NCI-H460 (cell line): ENCODE measurements at places on chromosomes 2 and 18.

DNA sequence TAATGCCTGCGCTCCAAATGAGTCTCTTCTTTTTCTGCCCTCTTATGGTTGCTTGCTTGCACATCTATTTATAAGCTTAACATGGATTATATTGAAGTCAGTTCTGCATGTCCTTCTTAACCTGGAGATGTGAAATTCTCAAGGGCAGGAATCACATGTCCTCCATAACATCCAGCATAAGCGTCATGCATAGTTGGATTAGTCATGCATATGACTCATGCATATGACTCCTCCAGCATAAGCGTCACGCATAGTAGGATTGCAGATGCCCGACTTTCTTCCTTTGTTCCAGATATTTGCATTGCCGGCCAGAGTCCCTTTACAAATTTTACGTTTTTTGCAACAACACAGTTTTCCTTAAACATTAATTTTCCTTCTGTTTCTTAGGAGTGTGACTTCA, 308.6 kb downstream of the TGIF1 start:
- DNase-seq, result peak; percentile 91

DNA sequence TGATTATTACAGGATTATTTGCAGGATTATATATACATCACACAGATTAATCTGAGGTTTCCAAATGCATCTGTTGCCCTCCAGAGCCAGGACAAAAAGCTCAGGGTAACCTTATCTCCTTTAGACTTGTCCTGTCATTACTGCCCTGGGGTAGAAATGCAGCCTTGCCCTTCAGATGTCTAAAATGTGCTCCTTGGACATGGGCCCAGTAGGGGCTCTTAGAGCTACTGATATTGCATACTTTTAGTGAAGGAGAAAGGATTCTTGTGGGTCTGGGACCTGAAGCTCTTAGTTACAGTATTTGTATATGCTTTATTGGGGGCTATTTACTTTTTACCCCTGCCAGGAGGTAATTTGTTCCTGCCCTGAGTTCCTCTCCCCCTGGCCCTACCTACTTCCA, 56.1 kb downstream of the PRKRA start:
- DNase-seq, result no peak

DNA sequence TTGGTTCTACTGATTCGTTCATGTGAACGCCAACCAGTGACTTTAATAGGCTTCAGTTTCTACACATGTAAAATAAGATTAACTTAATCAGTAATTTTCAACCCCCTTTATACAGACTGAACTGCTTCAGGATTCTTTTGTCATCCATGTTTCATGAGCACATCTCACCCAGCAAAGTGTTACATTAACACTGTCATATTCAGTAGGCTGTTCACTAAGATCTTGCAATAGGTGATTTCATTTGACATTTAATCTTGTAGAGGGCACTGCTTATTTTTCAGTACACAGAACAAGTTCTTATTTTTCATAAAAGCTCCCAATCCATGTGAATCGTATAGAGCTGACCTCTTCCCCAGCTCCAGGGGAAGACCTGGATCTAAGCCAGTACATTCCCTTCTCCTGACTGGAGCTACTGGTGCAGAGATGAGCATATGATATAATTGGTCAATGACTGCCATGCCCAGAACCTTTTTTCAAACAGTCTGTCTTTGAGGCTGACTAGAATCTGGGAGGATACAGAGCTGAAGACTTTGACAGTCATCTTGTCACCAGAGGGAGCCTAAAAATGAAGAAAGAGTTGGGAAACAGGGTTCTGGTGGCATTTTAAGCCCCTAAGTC, 72.2 kb upstream of the CHRNA1 start:
- no peak for DNase-seq

DNA sequence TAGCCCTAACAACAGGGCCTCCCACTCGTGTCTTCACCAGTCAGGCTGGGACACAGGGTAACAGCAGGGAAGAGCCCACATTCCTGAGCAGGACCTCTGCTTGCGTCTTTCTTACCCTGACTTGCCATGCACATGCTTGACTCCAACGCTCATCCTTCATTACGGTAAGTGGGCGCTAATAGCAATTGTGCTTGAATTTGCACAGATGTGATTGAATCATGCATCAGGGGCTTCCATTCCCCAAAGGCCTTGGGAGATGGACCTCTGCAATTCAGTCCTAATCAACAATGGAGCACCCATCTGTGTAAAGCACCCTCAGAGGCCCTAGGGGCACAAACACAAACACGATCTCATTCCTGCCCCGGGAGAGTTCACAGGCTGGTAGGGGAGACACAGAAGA, 13.5 kb downstream of the TEX51 start:
- no peak for DNase-seq

DNA sequence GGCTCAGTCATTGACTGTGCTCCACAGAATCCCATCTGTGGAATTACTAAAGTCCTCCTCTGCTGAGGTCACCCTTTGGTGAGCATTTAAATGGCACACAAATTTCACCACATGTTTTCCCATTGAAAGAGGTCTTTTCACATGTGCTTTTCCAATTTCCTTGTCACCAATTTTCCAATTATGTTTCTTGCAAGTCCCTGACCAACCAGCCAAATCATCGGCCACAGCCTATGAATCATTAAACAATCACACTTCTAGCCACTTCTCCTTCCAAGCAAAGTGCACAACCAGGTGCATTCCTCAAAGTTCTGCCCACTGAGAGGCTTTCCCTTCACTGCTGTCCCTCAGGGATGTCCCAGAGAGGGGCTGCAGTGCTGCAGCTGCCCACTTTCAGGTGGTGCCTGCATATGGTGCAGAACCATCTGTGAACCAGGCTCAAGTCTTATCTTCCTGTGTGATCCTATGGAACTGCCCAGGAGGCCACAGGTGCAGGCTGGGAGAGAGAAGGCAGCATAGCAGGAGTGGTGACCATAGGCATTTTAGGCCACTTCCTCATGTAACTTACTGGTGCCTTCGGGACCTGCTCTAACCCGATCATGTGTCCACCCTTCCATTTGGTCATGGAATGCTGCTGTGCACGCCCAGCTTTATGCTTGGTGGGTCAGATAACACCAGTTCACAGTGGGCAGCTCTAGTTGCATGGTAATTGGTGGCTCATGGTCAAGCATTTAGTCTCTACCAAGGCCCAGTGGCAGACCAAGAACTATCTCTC, 153.0 kb downstream of the SEPTIN10 start:
- DNase-seq, result no peak

DNA sequence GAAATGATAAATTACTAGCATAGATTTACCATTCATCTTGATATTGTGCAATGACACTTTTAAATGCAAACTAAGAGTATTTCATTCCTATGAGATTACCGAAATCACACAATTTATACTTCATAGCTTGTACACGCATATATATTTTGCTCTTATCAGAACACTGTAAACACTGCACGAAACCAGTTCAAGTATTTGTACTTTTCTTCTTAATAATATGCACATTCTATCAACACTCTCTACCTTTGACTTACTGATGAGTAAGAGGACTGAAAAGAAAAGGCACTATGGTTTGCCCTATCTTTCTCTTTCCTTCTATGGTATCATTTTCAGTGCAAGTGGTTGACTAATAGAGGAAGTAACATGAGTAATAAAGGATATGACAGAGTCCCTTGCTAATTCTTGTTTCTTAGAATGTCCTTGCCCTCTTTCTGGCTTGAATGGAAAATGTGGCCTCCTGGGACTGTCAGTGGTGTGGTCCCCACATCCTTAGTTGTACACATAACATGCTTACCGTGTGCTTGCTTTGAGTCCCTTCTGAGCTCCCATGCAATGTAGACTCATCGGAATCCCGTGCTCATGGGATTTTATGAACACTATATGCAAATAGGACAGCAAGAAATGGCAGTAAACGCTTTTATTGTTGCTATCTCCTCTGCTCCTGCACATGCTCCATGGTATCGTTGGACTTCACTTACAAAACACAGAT, 363.5 kb upstream of the TNP1 start:
- peak; percentile 63 for DNase-seq

DNA sequence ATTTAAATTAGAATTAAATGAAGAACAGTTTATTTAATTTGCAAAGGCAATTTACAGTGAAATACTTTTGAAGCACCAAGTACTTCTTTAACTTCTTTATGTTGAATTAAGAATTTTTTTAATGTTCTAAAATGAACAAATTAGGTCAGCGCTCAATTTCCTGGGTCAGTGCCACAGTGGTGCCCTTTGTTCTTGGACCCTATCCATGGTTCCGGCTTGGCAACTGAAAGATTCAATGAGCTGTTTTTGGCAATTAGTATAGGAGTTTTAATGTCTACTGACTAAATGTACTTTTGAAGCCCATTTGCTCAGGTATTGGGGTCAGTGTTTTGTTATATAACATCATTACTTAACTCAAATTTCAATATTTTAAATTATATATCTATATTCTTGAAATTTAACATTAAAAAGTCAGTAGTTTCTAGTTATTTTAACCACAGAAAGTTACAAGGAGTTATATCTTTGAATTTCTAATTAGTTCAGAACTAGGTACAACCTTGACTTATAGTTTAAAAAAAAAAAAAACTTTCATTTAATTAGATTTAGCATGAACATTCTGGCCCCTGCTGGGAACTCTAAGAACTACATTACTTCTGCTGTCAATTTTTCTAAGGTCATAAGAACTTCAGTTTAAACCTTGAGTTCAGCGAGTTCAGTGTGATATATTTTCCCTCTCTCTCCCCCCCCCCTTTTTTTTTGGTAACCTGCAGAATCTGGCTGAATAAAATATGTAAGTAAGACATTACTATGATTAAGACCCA, 7.6 kb upstream of the MSTN start:
- DNase-seq, result peak; percentile 67

DNA sequence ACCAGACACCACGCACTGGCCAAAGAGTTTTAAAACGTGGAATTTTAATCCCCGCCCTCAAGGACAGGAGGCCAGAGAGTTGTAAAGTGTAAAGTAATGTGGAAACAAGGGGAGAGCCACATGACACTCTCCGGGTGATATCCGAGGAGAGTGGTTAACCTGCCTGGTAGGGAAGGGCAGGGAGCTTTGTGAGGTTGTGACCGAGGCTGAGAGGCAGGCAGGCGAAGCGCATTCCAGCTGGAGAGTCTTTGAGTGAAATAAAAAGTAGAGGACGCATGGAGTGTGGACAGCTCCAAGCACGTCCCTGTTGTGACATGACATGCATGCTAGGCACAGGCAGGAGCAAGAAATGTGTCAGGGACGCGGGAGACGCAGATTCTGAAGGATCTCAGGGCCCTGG, 539.5 kb downstream of the RNF144A start:
- DNase-seq, result no peak

- no peak for DNase-seq
Measured at GRCh38 chr2:18284331-18284730, 276.1 kb downstream of the RDH14 start.

DNA sequence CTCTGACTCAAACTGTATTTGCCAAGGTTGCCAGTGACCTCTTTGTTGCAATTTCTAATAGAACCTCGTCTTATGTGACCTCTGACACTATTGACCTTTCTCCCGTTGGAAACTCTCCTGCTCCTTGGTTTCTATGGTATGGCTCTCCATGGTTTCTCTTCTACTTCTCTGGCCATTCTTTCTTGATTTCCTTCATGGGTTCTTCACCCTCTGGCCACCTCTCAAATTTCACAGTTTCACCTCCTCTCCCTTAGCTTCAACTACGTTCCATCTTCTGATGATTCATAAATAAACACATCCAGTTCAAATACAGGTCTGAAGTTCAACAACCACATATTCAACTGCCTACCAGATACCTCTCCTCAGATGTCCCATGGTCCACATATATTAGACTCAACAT, 109.5 kb downstream of the CACNB4 start:
- DNase-seq, result no peak

- DNase-seq, result no peak
Measured at GRCh38 chr18:29271501-29271900, 1094.6 kb upstream of the CDH2 start.

GRCh38 chr2:9655441-9656269, 24.9 kb upstream of the YWHAQ start:
- no peak for DNase-seq

- DNase-seq, result no peak
Measured at GRCh38 chr18:29157057-29157780, 980.3 kb upstream of the CDH2 start.

GRCh38 chr2:172446474-172447063, 19.2 kb downstream of the ITGA6 start:
- no peak for DNase-seq

DNA sequence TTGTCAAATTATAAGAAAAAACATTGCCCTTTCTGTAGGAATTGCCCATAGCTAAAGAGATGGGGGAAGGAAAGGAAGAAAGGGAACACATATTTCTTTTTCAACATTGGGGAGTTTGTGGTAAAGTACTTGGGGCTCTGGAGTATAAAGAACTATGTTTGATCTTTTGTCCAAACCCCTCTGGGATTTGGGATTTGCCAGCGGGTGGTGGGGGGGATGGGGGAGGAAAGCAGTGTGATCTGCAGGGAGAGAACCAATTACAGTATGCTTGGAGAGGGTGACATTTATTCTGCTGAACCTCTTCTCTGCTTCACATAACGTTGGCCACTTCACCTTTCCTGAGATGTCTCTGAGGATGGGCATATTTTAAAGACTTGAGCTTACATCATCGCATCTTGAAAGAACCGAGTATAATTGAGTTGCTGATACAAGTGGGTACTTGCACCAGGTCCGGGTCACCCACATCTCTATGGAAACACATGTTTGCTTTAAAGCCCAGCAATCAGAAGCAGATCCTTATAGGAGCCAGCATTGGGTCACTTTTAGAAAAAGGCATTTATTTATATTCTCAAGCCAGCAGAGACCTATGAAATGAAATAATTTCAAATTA, 73.1 kb downstream of the SPATS2L start:
- DNase-seq, result no peak

DNA sequence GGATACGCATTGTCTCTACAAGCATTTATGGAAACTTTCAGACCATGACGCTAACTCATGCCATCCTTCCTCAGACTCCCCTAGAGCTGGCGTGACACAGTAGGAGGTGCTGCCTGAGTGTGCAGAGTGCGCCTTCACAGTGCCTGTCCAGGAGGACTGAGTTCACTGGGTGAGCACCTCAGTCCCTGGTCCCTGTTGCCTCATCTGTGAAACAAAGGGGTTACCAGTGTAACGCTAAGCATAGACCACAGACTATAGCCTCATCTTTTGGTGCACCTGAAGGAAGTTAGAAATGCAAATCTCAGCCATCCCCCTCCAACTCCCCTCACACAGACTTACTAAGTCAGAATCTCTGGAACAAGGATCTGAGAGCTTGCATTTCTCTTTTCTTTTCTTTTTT, 142.8 kb downstream of the TMEM17 start:
- DNase-seq, result no peak

DNA sequence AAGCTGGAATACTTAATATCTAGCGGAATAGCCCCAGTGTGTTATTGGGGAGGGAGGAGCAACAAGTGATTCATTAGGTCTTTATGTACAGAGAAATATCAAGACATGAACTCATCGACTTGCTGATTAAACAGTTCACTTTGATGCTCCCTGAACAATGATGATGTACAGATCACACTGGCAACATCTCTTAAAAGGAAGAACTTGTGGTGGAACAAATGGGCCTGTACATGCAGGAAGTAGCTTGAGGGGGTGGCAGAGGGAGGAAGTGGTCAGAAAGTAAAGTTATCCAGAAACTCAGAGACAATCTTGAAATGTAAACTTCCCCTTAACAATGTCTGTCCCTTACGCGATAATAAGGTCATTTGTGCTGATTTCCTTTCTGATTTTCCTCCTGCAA, 90.5 kb downstream of the NXPH2 start:
- DNase-seq, result no peak
